Hippocampal formation (tissue), 2 donors: ENCODE measurements at places on chromosomes 11 and 22.

GRCh38 chr22:23079240-23079768, 9.0 kb downstream of the GNAZ start:
- DNase-seq: no peak

DNA sequence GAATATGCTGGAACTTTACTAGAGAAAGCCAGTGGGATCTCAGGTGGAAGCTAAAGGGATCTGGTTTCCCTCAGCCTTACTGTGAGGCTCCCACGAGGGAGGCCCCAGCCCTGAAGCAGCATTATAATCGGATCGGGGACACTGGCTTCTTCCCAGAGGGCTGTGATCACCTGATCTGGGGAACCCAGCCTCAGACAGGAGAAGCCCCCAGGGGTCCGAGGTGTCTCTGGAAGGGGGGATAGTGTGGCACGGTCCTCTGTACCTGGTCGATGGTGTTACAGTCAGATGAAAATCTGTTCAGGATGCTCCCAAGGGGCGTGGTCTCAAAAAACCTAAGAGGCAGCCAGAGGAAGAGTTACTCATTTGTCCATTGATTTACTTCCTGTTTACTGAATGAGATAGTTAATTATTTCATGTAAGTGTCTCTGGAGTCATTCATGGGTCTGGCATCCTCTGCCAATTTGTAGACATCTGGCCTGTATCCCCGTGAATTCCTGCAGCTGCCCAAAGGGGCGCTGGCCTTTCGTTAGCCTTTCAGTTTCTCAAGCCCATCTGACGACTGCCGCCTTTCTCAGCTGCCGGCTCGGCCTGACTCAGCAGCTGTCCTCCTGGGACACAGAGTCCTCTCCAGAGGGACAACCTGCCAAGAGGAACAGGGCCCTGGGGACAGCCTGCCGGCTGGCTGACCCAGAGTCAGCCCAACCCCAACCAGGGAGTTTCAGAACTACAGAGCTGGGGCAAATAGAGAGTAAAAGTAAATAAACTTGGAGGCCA, 17.0 kb upstream of the KCNJ11 start:
- DNase-seq: peak; percentile 43

GRCh38 chr11:110908401-110909105, 196.3 kb upstream of the ARHGAP20 start:
- no peak for DNase-seq

DNA sequence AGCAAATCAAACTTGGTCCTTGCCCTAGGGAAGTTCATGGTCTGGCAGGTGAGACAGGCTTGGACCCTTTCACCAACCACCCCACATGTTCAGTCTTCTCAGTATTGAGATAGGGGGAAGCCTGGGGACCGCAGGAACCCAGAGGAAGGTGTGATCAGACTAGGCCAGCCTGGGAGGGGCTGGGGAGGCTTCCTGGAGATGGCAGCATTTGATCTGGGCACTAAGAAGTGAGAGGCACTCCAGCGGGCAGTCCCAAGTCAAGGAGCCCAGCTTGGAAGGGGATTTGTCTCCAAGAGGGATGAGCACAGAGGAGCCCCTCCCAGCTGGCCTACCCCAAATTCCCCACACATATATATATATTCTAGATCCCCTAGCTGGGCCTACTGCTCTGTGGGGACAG, 5.4 kb downstream of the LRRC32 start:
- no peak for DNase-seq

- DNase-seq: peak; percentile 46
Observed at GRCh38 chr22:32794449-32795213, 6.9 kb upstream of the TIMP3 start.

- DNase-seq: no peak
Observed at GRCh38 chr11:77104727-77105126, 2.1 kb downstream of the OMP start.

DNA sequence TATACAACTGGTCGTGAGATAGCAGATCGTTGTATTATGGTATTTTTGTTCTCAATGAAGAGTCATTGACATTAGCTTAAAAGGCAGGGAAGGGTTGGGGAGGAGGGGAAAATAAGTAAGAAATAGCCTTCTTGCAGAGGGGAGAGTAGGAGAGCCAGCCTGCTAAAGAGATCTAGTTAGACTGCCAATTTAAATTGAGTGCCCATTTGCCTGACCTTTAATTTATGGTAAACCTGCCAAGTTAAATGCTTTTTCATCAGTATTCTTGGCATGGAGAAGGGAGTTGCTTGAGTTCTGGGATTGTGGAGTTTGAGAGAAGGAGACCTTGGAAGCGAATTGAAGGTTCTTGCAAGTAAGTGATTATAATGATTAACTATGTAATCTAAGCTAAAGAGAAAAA, 89.0 kb downstream of the FAM83F start:
- DNase-seq: no peak

- peak; percentile 74 for DNase-seq
Observed at GRCh38 chr11:111762981-111763643, 3.1 kb downstream of the PPP2R1B start.

GRCh38 chr11:131880976-131881375, 510.6 kb downstream of the NTM start:
- DNase-seq: no peak

- DNase-seq: no peak
Observed at GRCh38 chr11:35162745-35163144, 23.8 kb downstream of the CD44 start.

DNA sequence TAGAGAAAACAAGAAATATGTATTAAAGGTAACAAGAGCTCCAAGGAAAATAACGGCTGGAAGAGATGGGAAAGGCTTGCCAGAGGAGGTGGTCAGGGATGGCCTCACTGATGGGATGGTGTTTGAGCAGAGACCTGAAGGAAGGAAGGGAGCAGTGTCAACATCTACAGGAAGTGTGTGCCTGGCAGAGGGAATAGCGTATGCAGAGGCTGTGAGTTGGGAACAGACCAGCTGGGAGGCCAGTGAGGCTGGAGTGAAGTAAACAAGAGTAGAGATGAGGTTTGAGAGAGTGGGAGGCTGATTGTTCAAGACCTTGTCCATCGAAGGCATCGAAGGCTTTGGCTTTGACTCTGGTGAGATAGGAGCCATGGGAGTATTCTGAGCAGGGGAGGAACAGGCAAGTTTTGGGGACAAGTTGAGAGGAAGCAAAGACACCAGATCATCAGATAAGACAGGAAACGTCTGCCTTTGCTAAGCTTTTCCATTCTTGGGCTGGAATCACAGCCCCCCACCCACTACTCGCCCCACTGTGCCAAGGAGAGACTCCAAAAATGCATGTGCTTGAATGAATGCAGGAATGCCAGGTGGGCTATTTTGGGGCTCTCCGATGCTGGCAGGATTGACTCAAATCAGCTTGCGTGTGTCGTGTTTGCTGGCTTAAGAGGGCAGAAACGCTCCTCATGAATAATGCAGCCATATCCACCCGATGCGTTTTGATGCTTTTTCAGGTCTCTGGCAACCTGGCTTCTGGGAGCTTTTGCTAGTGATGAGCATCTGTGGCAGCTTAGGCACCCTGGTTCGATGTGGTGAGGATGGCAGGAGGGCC, 7.2 kb downstream of the SGSM1 start:
- DNase-seq: no peak

DNA sequence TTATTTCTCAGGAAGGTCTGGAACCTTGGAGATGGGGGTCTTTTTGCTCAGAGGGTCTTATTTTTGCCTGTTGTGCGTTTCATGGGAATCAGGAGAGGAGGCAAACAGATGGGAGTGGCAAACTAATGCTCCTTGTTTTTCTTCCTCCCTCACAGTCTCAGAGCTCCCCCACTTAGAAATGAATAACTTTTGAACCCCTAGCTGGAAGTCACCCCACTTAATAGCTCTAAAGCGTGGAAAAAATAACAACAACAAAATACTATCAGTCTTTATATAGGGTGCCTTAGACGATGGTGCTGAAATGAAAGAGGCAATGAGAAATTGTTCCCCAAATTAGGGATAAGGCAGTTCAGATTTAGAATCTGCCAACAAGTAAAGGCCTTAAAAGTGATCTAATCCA, 76.8 kb upstream of the BDNF start:
- DNase-seq: no peak

DNA sequence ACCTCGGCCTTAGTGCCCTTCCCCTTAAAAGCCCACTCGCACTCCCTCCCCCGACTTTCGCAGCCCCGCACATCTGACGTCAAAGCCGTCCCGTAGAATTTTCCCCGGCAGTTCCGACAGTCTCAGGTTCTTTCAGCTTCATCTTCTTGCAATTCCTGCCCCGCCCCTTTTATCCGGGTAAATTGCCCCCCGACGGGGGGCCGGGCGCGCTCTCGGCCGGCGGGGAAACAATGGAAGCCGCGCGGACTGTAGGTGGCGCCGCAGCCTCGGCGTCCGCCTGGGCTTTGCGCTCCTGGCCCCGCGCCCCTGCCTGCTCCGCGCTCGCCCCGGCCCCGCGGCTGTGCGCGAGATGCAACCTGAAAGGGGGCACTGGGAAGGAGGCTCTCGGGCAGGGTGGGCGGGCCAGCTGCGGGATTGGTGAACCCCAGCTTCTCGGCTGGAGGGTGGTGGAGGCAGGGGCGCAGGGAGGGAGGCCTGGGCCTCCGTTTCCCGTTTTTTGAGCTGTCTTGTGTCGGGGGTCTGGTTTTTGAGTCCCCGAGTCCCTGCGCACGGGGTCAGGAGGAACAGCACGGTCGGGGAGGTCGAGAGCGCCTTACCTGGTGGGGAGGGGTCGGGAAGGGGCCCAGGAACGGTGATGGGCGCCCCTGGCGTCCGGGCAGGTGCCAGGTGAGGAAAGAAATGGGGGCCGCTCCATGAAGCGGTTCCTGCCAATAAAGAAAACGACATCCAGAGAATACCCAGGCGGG, 859 bp upstream of the FGF19 start:
- no peak for DNase-seq

DNA sequence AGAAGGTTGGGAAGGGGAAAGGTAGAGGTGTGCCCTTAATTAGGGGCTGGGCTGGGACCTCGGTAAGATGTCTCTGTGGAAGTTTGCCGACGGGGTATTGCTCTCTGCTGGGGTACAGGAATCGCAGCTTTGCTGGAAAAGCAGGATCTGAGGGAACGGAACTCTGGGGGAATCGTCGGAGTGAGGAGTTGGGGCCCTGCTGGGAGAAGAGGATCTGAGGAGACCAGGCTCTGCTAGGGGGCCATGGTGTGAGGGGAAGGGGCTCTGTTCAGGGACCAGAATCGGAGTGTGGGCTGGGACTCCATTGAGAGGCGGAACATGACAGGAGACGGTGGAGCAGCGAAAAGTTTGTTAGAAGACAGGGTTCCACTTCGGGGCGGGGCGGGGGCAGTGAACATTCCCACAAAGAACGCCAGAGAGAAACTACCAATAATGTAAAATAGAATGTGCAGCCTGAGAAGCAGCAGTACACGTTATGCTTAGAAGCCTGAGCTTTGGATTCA, 456 bp downstream of the AAMDC start:
- no peak for DNase-seq

GRCh38 chr11:83403691-83404389, 117.7 kb upstream of the CCDC90B start:
- DNase-seq: no peak

GRCh38 chr11:74306435-74307175, 4.8 kb downstream of the P4HA3 start:
- DNase-seq: no peak

- peak; percentile 71 for DNase-seq
Observed at GRCh38 chr22:36239401-36240171, at the start of gene APOL2. APOL2 (minus strand) TSS chr22:36239527; CDS start chr22:36233162, 6,365 bp downstream.

DNA sequence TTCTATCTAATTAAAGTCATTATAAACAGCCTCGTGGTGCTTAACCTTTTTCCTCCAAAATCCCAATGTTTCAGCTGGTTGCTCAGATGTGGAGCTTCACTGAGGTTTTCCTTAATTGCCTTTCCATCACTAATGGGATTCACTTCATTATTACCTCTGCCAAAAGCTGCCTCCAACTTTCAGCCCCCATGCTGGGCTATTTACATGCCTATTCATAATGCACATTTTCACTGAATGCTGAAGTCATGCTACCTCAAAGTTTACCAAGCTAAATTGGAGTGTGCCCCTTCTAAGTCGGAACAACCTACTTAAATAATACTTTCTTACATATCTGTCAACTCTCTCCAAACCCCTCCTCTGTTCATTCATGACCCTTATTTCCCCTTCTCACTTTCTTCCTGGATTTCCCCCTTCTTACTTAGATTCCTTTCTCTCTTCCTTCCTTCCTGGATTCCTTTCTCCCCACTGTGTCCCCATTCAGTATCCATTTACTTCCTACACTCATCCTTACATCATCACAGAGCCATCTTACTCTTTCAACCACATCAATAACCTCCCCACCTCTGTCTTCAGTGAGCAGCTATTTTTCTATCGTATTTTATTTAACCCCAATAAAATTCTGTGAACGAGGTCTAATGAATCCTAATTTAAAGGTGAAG, 887.3 kb upstream of the TENM4 start:
- DNase-seq: no peak

GRCh38 chr11:75558939-75559843, 2.9 kb upstream of the SERPINH1 start:
- no peak for DNase-seq

DNA sequence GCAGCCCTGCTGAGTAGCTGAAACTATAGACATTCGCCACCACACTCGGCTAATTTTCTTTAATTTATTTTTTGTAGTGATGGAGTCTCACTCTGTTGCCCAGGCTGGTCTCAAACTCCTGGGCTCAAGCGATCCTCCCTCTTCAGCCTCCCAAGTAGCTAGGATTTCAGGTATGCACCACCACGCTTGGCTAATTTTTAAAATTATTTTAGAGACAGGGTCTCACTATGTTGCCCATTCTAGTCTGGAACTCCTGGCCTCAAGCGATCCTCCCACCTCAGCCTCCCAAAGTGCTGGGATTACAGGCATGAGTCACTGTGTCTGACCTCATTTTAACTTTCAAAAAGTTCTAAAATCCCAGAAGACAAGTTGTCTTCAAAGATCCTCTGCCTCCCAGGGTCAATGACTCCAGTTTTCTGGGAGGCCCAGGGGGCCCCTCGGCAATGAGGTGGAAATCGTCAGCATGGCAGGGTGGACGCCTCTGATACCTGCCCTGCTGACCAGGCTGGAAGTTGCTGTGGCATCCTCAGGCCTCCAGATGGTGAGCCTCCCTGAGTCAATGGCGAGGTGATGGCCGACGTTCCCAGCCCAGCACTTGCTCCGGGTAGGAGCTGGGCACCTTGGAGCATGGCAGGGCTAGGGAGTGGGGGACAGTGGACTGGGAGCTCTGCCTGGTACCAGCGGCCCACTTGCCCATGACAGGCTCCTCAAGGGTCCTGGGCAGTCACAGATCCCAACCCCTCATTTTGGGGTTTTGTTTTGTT, 31.1 kb downstream of the RPL3 start:
- no peak for DNase-seq

DNA sequence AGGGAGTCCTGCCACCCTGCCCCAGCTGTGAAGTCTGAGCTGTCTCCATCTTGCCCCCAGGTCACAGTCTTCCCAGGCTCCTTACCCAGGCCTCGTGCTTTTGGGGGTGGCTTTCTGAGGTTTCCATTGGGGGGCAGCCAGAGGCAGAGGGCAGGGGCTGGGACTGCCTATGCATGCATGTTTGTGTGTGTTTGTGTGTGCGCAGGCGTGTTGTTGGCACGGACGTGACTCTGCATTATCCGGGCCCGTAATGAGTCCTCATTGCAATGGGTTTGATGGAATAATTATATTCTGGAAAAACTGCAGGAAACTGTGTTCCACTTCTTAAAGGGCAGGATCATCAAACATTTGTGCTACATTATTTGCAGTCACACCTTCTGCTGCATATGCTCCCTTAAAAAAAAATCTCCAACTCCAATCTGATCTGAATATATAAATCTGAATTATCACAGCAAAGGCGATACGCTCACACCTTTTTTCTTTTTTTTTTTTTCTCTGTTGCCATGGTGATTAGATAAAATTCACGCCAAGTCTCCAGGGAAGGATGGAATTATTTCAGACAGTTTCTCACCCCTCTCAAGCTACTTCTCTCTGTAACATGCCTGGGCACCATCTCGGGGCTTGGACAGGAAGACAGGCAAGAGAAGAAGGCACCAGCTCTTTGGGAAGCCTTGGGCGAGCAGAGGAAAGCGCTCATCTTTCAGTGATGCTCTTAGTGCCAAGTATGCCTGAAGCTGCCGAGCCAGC, 45.9 kb downstream of the DSCAML1 start:
- DNase-seq: peak; percentile 30
